ENCODE measurements at places on chromosomes 1 and 21. TPM values are rescaled to one million over a fixed set of nuclear protein-coding genes. Genes with fewer than 3 reads are reported as not detected.

C1QA gene
- polyA plus RNA-seq: 41.2 TPM

AIRE gene
- polyA plus RNA-seq: 0.05 TPM

KCNJ10 gene
- 0.42 TPM for polyA plus RNA-seq

AGO4 gene
- 11.0 TPM for polyA plus RNA-seq

ATP6V1G3 gene
- polyA plus RNA-seq: not detected

LCE1E gene
- not detected for polyA plus RNA-seq

APOBEC4 gene
- polyA plus RNA-seq: not detected

GJA8 gene
- not detected for polyA plus RNA-seq

C1QC gene
- polyA plus RNA-seq: 42.1 TPM

SETDB1 gene
- polyA plus RNA-seq: 33.8 TPM

WLS gene
- polyA plus RNA-seq: 95.3 TPM

LCE1A gene
- polyA plus RNA-seq: not detected

TLCD4 gene
- 10.6 TPM for polyA plus RNA-seq

ALPL gene
- polyA plus RNA-seq: 3.9 TPM

GNG12 gene
- polyA plus RNA-seq: 56.2 TPM

Measured in muscle of back (tissue), 13 donors.